ENCODE measurements at places on chromosomes 5 and 9. TPM values are rescaled to one million over a fixed set of nuclear protein-coding genes. Genes with fewer than 3 reads are reported as not detected.

Gene NIM1K
- 7.9 TPM for total RNA-seq

Gene HK3
- total RNA-seq: 0.66 TPM

Gene CTXN3
- 19.9 TPM for total RNA-seq

Gene NPR3
- total RNA-seq: 21.1 TPM

Gene PAX5
- 0.99 TPM for total RNA-seq

Gene WNT8A
- total RNA-seq: not detected

Gene COL15A1
- 94.4 TPM for total RNA-seq

Gene RNF208
- 2.0 TPM for total RNA-seq

Gene PALM2AKAP2
- total RNA-seq: 10.6 TPM

Gene PCDHB8
- 1.9 TPM for total RNA-seq

Gene FBP1
- total RNA-seq: 1.0 TPM

Gene FOXI1
- not detected for total RNA-seq

Gene CENPH
- 7.9 TPM for total RNA-seq

Gene LIX1
- 22.3 TPM for total RNA-seq

Gene CYLC2
- not detected for total RNA-seq

Gene IGFBPL1
- 14.8 TPM for total RNA-seq

Gene CER1
- 0.72 TPM for total RNA-seq

Gene IL4
- not detected for total RNA-seq

Gene SLC25A2
- 0.39 TPM for total RNA-seq

Gene ATP10B
- total RNA-seq: 3.6 TPM

Gene LCN15
- total RNA-seq: not detected

Gene ZBTB34
- total RNA-seq: 13.9 TPM

Gene GRM6
- under 0.01 TPM for total RNA-seq

Measured in spinal cord (tissue), 10 donors.